ENCODE measurements at places on chromosomes 2 and 18. TPM values are rescaled to one million over a fixed set of nuclear protein-coding genes. Genes with fewer than 3 reads are reported as not detected.

GRCh38 chr2:212294816-212295215 is 243.8 kb downstream of the ERBB4 start:
- DNase-seq = no peak

DNA sequence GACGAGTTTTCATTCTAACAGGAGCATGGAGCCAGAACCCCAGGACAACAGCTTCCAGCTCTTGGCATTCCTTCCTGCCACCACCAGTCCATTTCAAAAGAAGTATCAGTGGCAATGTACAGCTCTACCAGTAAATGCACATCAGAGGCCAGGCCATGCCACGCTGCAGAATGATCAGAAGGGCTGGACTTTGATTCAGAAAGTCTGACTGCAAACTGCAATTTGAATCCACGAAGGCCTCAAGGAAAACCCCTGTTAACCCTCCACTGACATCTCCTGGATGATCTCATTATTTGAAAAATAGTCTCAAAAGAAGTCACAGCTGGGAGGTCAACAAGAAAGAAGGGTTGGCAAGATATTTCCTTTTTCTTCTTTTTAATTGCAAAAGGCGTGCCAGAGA is 119.2 kb downstream of the MYO5B start:
- no peak for DNase-seq

DNA sequence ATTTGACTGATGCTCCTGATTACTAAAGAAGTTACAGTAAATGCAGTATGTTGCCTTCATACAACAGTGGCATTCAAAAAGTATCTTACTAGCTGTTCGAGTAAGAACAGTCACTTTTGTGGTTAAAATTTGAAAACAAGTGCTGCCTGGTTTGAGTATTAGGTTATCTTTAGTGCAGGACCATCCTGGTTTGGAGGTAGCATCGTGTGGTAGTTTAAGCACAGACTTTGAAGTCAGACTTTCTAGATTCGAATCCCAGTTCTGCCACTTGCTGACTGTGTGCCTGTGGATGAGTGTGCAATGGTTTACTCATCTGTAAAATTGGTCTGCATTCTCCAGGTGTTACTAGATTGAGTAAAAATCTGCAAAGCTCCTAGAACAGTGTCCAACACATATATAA is 96.8 kb downstream of the SGPP2 start:
- no peak for DNase-seq

DNA sequence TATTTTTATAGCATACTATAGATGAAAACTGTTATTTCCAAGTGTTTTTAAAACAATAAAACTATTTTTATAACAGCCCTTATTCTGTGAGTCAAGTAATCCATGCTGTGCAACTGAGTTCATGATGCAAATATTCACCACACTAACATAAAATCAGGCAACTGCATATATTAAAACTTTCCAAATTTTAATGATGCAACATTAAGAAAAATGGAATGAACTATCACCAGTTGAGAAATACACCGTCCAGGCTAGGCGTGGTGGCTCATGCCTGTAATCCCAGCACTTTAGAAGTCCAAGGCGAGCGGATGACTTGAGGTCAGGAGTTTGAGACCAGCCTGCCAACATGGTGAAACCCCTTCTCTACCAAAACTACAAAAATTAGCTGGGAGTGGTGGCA is 114.5 kb downstream of the CDH2 start:
- DNase-seq = no peak

DNA sequence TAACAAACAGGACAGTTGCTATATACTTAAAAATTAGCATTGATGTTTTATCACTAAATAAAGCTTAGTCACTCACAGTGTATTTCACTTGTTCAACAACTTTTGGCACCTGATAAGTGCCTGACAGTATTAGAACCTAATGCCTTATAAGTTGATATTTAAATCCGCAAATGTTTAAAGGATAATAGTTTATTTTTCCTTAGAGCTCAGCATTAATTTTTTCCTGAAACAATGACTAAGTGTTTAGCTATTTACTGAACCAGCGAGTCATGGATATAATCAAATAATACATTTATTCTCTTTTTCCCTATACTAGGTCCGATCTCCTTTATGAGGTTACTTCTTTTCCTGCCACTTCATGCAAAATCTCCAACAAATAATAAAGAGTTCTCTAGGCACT is 146.0 kb upstream of the PGAP1 start:
- DNase-seq = no peak

GRCh38 chr2:168602846-168603401 is 146.9 kb downstream of the CERS6 start:
- no peak for DNase-seq

GRCh38 chr18:48661421-48661820 is 122.6 kb downstream of the CTIF start:
- DNase-seq = no peak

DNA sequence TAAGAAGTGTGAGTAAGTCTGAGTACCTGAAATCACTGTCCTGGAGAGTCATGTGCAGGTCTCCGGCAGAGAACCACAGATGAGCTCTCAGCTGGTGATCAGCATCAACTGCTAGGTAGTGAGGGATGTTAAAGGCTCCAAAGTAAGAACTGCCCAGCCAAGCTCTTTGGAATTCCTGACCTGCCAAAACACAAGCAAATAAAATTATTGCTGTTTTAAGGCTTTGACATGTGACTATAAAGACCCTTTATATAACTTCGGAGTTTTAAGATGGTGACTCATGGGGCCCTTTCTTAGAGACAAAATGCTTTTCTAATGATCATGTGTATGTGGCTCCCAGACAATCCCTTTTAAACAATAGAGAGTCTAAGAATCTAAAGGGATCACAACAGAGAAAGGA is 855.7 kb downstream of the TRIB2 start:
- DNase-seq = no peak

- DNase-seq = no peak
These were observed 62.3 kb upstream of the SNTG2 start for GRCh38 chr2:888211-888801.

DNA sequence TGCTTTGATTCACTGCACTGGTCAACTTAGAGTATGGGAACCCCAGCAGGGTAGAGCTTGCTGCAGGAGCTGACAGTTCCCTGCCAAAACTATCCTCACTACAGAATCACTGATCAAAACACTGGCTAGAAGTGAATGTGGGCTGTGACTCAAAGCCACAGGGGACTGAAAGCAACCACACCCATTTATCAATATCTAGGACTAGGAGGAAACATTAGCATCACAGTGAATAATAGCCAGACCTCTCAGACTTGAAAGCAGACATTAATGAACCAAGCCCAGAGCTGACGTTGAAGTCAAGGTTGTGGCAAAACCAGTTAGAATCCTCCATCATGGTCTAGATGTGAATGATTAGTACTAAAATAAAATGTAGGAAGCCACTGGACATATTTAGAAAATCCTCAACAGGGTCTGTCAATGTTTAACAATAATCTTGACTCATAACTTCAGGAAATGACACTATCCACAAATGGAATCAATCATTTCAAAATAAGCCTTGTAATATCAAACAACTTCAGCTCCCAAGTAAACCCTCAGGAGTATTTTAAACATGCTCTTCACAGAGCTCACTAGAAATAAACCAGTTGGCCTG is 131.4 kb downstream of the CDH20 start:
- DNase-seq = no peak

DNA sequence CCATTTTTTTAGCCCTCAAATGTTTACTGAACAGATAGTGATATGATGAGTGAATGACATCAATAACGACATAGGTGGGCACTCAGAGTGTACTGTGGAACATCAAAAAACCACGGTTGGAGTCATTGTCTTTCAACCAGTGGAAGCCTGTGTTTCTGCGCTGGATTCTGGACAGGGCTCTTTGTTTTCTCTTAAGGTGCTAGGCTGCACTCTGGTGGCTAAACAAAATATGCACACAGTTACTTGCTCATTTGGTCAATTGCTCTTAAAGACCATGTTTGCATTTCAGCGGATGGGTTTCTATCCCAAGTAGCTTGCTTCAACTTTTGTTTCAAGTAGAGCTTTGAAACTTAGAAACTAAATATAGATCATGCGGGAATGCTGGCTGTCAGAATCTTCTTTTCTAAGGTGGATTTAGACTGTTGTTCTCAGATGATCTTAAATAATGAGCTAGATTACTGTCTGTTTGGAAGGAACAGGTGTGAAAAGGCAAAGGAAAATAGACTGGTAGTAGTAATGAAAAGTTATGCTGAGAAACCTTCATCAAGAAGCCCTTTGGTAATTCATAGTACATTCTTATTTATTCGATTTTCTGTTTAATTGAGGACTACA is 48.5 kb upstream of the LYPD6B start:
- DNase-seq = no peak

GRCh38 chr2:172964511-172965139 is 111.0 kb upstream of the MAP3K20 start:
- no peak for DNase-seq

DNA sequence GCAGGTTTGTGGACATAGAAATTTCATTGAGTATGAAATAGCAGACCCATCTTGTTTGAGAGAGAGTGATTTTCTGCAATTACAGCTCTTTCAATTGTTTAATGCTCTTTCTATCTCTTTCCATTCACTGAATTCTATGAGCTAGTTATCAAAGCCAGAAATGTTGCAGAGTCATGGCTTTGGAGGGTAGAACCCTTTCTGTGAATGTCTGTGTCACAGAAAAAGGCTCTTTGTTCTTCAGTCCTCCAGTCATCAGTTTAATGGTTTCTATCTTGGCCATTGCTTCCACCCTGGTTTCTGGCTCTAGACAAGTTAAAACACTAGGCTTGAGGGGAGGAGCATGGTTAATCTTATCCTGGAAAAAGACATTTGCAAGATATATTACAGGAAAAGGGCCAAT is 655.0 kb downstream of the STK39 start:
- no peak for DNase-seq

DNA sequence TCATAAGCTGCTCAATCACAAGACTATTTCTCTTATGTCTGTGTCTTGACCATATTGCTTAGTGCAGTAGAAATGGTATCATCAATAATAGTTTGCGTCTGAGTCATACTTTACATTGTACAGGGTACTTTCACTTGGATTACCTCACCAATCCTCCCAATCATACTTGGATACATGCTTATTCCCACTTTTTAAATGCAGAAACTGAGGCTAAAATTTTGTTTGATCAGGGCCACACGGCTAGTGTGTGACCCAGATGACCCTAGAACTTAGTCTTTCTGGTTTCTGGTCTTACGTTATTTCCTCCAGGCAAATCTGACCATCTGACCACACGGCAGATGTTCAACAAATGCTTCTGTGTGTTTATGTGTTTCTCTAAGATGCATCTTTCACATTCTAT is 23.8 kb upstream of the CCL20 start:
- DNase-seq = no peak

- no peak for DNase-seq
These were observed 76.7 kb downstream of the MRPS9 start for GRCh38 chr2:105114551-105114950.

Gene ANKRD30B
- total RNA-seq = not detected

Gene CDH20
- total RNA-seq = 7.1 TPM

Gene RBMS1
- 139 TPM for total RNA-seq

Gene DPY30
- 45.9 TPM for total RNA-seq

Gene GCG
- total RNA-seq = not detected
